NCI-H1436 treated with DMSO at 0.1 percent for 48 hours (cell line): ENCODE measurements at places on chromosomes 7 and 10.

DNA sequence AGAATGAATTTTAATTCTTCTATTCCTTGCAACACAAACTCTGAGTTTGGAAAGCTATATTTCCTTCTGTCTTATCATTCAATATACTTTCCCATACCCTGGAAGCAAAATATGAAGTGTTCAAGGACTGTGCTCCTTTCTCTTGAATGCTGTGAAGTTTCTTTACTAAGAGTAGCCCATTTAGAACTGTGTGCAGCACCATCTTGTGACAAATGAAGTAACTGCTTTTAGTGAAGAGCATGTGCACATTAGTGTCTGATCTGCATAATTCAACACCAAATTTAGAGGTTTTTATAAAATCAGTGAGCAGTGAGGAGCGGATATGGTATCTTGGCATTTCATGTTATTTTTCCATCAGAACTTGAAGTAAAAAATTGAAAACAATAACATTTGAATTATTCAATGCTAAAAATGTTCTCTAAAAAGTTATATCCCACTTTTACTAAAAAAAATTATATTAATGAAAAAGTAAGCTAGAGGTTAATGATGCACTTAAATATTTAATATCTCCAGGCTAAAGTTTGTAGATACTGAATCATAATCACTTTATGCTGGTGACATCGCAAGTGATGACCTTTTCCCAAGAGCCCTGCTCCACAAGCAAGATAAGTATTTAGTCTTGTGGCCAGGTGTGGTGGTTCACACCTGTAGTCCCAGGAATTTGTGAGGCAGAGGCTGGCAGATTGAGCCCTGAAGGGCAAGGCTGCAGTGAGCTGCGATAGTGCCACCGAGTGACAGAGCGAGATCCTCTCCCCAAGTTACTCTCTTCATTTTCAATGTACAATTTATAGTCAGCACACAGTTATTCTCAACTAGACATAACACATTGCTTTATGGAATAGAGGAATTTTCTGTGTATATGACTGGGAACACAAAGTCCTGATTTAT lies 108.8 kb upstream of the PCLO start:
- no peak for DNase-seq

DNA sequence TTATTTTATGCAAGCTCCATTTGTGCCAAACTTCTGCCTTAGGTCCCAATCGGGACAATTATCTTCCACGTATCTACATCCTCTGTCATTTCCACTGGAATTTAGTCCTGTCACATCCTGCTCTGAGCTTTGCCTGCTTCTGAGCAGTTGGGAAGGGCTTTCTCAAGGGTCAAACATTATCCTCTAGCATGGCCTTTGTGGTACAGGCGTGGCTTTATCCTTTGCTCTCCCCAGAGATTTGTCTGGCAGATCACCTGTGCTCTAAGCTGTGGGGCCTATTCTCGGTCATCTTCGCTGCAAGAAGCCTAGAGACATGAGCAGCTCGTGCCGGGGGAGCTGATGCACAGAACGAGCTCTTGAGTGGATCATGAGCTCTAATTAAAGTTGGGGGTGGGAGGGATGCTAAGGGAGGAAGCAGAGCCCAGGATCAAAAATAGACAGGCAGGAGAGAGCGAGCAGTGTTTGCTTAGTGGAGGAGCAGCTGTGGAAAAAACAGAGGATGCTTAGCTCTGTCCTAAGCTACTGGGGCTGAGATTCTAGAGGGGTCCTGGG lies 19.8 kb upstream of the TMEM273 start:
- no peak for DNase-seq

GRCh38 chr7:117674617-117675016 lies 194.8 kb downstream of the CFTR start:
- DNase-seq: no peak

DNA sequence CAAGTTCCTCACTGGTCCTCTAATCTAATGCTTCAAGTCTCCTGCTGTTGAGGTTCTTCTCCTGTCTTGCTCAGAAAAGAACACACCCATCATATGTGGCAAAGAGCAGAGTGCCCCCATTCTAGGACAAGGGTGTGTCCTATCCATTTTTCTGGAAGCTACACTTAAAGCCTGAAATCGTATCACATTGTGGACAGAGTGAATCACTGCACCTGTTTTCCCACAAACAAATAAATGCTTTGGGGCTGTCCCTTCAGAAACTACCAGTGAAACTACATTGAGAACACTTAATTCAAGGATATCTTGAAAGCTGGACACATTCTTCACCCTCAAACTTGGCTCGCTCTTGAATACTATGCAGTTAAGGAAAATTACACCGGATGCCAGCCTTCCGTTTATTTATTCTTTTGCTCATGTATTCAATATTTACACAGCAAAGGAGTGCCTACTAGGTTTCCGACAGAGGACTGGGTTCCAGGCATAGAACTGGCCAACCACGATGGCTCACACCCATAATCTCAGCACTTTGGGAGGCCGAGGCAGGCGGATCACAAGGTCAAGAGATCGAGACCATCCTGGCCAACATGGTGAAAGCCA lies 473.0 kb downstream of the GALNT17 start:
- DNase-seq: no peak

- no peak for DNase-seq
These were observed 1.1 kb upstream of the VIM start for GRCh38 chr10:17226891-17227303.

DNA sequence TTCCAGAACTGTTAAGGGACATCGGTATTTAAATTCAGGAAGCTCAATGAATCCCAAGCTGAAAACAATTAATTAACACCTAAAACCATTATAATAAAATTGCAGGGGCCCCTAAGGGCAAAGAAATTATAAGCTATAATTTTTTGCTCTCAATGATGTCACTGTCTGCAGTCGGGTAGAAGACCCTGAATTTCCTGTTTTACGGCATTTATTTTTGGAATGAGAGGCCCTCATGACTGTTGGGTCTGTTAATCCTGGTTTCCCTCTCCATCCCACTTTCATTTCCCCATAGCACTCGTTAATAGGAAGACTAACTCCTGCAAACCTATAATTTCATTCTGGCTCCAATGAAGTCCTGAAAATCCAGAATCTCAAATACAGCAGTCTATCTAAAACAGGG lies 25.8 kb upstream of the GPR37 start:
- no peak for DNase-seq

DNA sequence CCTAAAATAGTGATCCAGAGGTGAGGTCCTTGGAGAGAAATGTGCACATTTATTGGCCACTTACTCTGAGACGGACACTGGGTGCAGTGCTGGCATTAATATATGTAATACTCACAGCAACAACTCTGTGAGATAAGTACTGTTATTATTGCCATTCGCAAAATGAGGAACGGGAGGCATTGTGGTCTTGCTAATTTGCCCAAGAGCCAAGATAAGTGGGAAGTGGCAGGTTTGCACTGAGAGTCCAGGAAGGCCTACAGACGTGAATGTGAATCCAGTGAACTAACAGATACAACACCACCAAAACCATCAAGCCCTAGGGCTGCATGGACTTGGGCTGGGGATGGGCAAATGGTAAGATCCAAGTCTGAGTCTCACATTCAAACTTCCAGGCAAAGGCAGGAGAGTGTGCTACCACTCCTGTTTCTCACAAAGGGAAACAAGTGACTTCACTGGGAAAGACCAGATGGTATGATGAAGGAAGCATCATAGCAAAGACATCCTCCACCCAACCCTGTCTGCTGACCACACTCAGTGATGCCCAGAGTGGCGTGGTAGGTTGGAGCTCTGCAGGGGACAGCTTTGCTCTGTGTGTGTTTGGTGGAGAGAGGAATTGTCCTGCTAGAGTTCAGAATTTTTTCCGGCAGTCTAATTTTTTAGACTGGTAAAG lies 19.2 kb downstream of the TMEM273 start:
- no peak for DNase-seq

DNA sequence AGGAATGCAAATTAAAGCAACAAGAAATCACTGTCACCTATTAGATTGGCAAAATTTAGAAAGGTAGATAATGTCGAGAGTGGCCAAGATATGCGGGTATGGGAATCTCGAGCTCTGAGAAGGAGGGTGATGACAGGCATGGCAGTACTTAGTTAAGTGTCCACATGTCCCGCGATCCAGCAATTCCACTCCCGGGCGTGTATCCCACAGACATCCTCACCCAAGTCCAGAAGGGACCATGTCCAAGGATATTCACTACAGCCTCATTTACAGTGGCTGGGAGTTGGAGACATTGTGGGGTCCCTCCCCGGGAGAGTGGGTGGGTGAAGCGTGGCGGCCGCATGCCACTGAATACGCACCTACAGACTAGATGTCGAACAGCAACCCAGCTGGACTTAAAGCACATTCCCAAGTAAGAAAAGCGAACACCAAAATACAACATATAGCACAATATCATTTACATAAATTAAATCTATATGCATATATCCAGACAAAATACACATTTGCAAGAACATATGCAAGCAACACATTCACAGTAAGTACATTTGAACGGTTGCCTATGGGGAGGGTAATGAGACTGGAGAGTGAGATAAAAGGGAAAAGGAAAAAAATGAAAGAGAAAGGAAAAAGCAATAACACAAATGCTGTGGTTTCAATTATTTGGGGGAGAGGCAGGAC lies 9.9 kb downstream of the KCNH2 start:
- no peak for DNase-seq

DNA sequence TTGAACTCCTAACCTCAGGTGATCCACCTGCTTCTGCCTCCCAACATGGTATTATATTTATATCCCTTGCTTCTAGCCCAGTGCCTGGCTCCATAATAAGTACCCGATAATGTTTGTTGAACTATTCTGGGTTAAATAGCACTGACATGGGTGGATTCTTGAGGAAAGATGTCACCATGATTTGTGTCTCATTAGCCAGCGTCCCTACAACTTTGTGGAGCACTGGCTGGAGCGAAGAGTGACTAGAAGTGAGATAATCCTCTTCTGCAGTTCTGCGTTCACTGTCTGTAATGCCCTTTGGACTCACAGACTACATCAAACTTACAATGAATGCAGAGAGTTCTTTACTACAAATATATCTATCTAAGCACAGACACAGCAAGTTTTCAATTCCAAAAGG lies 16.9 kb upstream of the AKR1E2 start:
- no peak for DNase-seq

DNA sequence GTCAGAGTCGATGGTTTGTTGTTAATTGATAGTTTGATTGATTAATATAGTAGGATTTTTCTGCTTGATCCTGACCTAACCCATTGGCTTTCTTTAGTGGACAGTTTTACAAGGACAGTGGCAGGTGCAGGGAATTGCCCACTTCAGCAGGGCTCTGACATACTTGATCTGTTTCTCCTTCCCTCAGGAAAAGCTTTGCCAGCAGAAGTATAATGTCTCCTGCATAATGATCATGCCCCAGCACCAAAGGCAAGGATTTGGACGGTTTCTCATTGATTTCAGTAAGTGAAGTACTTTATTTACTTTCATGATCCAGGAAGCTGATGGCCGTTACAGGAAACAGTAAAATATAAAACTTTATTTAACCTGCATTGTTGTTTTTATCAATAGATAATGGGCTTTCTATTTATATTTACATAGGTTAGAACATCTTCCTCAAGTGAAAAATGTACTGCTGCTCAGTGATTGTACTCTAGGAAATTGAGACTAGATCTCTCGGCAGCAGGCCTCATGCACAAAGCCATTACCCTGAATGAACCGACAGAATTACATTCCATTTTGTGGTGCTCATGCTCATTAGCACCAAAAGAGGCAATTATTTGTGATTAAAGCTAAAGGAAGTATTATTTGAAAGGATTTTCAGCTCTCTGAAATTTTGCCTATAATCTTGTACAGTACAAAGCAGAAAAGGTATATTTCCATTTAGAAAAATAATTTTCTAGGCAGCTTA lies 122.5 kb upstream of the SAMD8 start:
- DNase-seq: peak; percentile 87

GRCh38 chr10:104045151-104046089 lies 40.3 kb downstream of the COL17A1 start:
- DNase-seq: no peak

GRCh38 chr10:113169111-113169510 lies 219.1 kb downstream of the TCF7L2 start:
- no peak for DNase-seq

- DNase-seq: no peak
These were observed 192.4 kb upstream of the SH2B2 start for GRCh38 chr7:102094316-102094650.

DNA sequence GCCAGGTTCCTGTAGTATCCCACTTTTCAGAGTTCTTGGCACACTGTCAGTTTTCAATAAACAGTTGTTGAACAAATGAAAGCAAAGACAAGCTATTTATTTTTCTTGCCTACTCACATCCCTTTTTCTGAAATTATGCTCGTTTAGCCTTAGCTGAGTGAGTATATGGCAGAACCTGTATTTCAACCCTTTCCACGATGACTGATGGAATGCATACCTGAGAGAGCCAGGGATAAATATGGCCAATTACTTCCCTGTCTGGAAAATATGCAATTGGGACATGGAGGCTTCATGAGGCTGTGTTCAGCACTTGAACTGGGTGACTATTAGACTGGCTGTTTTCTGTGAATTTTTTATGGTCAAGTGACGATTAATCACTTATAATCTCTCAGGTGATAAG lies 144.5 kb upstream of the POT1 start:
- DNase-seq: no peak

GRCh38 chr10:47159361-47160260 lies 140.4 kb upstream of the GDF10 start:
- DNase-seq: no peak

DNA sequence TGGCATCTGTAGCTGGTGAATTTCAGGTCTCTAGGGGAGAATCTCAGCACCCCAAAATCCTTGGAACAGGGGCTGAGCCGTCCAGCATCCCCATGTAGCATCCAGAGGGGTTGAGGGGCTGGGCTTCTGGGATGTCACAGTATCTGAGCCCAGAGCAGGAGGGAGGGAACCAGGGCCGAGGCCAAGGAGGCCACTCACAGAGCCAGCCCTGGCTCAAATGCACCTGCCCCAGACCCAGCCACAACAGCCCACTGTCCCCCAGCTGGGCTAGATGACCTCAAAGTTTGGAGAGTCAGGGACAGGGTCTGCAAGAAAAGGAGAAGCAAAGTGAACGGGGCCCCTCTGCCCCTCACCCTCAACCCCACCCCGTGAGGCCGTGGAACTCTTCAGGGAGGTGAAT lies 22.3 kb downstream of the VSIR start:
- no peak for DNase-seq

DNA sequence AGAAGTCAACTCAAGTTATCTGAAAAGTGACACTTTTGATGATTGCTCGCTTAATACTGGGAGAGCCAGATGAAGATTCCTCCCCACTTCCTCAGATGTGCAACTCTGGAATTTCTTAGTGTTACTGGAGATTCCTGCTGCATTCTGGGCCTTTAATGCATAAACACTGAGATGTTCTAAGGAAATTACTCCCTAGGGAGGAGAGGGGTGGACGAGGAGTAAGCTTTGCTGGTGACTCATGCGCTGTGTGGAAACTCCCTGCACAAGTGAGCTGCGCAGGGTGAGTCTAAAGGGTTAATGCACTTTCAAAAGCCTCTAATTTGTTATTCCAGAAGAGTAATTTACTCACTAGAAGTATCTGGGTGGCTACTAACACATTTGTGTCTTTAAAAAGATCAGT lies 46.3 kb downstream of the EGFR start:
- no peak for DNase-seq
